ENCODE measurements at places on chromosomes 12 and 14.

DNA sequence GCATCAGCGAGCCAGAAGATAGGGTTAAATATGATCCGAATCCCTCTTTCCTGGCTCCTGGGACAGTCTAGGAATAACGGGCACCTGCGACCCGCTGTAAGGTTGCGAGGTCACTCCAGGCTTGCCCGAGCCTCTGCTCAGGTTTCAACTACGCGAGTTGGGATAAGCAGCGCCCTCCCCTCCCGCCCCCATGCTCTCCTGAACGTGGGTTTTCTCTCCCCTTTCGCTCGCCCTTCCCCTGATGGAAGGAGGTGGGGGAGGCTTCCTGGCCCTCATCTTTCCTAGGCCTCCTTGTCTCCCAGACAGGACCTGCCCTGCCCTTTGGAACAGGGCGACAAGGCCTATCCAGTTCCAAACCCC, 753 bp upstream of the ATP5MC2 start:
- no peak for DNase-seq

DNA sequence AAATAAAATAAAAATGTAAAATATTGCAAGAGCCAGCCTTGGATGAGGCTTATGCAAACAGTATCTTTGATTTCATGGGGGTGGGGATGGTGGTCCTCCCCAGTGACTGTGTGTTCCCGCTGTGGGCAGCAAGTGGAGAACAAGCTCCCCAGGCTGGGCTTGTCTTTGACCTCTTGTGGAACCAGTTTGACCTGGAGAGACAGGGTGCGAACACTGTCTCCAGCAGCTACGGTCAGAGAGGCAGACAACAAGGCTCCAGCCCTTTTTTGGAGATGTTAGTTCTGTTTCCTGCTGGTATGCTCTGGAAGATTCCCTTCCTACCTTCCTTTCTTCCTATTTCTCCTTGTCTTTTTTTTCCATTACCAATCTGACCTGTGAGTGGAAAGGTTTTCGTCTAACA, 21.8 kb upstream of the WSCD2 start:
- DNase-seq = no peak

- DNase-seq = no peak
Observed at GRCh38 chr14:97266653-97267052, 469.5 kb downstream of the VRK1 start.

DNA sequence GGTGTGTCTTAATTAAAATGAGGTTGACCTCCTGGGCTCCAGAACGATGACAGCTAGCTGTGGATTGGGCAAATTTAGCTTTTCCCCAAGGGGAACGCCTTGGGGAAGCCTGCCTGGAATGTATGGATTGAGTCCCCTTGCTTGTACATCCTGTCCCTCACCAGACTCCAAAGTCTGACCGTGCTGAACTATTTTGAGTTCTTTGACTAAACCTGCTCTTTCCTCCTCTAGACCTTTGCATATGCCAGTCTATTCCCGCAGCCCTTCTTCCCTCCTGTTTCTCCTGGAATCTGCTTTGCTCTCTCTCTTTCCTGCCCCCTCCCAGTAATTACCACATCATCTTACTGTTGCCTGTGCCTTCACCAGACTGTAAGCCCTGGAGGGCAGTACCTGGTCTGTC, 11.5 kb upstream of the KDM2B start:
- DNase-seq = no peak

DNA sequence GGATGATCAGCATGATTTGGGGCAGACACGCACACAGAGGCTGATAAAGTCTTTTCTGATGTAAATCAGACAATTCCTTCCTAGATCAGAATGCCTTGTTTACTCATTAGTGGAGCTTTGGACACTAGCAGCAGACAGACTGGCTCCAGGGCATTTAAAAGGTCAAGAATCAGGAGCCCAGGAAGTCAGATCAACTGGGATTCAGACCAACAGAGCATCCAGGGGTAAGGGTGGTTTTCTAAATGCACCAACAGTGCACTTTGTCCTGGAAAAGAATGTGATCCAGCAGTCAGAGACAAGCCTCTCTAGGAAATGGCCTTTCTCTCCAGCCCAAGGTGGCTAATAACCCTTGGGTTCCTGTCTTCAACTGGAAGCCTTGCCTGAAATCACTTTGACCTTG, 405.3 kb downstream of the MED13L start:
- DNase-seq = no peak

DNA sequence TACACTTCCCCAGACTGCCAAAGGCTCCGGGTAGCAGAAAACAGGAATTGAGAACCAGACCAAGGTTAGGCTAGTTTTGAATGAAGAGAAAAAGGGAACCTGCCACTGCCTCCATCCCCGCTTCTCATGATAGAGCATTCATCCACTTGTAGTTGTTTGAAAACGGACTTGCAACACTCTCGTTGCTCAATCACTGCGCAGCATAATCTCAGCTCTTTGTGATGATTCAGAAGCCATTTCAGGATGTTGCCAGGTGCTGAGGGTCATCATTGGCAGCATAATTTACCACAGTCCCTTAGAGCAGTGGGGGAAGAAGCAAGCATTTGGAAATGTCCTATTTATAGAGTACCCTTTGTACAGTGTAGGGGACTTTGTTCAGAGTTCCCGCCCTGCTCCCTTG, 25.6 kb downstream of the KCNK13 start:
- DNase-seq = no peak

- no peak for DNase-seq
Observed at GRCh38 chr14:64910847-64911495, 3.3 kb upstream of the CHURC1 start.

- no peak for DNase-seq
Observed at GRCh38 chr12:79378496-79378895, 312.3 kb downstream of the PAWR start.

GRCh38 chr12:51669271-51669670, 78.2 kb downstream of the SCN8A start:
- no peak for DNase-seq

DNA sequence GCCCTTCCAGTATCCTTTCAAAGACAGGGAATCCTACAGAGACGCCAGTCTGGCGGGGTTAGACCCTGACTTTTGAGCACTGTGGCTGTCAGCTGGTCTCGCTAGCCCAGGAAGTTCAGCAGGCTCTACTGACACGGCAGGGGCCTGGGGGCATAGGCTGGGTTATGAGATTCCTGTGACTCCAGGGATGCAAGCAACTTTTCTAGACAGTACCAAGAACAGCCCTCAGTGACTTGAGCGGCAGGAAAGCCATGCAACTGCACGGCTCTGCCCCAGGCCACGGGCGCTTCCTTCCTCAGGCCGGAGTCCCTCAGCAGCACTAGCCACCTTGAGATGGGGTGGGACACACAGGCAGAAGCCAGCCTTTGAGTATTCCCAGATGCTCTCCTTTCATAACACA, 5.1 kb upstream of the SIVA1 start:
- DNase-seq = no peak

DNA sequence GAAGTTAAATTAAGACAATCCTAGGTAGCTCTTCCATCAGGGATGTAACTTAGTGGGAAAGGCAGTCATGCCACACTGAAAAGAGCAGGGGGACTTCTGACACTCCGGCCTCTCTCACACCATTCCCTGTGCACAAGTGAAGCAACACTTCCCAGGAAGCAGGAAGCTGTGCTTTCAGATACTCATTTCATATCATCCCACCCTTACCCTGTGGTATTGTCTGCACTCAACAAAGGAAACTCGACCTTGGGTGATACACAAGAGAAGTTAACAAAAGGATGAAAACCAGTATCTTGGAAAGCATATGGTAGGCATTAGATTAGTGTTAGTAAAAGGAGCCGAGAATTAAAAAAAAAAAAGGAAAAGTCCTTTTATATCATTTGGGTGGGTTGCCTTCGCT, 61.3 kb upstream of the MDM1 start:
- no peak for DNase-seq

DNA sequence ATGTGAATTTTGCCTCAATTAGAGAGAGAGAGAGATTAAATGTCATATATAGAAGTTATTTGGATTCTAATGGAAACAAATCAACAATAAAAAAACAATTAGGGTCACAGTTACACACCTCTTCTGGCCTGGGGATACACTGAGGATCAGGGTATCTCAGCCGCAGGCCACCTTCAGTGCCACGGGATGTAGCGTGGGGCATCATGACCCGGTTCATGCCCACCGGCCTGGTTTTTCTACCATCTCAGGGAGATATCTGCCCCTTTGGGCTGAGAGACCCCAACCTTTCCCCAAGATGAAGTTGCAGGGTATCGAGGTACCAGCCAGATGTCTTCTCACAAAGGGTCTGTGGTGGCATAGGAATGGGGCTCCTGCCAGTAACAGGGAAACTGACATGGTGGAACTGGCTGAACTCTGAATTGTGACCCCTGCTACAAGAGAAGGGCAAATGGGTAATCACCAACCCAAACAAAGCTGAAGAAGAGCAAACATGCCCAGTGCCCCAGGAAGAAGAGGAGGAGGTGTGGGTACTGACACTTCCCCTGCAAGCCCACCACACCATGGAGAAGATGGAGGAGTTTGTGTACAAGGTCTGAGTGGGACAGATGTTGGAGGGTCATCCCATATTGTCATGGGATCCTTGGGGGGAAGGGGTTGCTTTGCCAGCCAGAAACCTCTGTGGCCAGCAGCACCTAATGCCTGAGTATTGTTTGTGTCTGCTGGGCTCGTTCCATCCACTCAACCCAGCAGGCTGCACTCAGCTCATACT, 19.5 kb downstream of the SERPINA3 start:
- no peak for DNase-seq

DNA sequence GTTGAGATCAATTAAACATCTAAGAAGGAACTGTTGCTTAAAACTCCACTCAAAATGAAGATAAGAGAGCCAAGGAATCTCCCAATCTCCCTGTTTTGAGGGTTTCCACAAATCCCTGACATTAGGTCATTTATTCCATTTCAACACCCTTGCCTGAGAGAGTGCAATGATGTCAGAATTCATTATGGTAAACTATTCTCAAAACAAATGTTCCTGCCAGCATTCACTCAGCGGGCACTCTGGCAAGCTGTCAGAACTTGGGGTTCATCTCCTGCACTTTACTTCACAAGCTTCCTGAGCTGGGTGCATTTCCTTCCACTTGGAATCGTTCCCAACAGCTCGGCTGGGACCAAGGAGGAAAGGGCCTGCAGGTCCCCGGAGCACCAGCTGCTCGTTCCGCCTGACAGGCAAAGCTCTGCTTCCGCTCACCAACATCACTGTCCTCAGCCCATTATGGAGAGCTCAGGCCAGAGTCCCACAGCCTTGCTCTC, 117.8 kb downstream of the TTC7B start:
- no peak for DNase-seq

- DNase-seq = no peak
Observed at GRCh38 chr12:10753059-10753458, 29.9 kb upstream of the YBX3 start.

GRCh38 chr14:73241481-73242165, 4.3 kb downstream of the PAPLN start:
- DNase-seq = no peak

GRCh38 chr12:13442457-13442856, 245.9 kb downstream of the EMP1 start:
- no peak for DNase-seq

DNA sequence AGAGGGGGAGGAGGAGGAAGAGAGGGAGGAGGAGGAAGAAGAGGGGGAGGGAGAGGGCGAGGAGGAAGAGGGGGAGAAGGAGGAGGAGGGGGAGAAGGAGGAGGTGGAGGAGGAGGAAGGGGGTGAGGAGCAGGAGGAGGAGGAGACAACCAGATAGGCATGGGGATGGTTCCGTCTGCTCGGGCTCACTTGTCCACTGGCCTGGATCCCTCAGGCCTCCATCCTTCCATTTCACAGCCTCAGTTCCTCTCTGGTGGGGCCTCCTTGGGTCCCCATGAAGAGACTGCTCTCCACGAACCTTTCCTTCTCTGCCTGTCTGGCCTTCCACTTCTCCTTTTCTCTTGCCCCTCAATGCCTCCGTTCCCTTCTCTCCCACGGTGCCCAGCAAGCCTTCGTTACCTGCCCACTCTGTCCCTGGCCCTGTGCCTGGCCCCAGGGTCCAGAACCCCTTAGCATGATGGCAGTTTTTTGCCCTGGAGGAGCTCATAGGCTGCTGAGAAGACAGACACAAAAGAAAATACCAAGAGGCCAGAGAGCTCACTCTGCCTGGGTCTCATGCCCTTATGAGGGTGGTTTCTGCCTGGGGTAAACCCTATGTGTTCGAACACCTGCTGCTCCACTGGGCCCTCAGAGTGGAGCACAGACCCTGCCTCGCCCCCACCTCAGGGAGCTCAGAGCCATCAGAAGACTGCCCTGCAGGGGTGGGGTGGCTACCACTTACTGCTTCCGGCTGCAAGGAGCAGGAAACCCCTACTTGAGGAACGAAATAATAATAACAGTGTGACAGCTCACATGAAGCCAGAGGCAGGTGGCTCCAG, 11.7 kb upstream of the CACNA2D4 start:
- no peak for DNase-seq

DNA sequence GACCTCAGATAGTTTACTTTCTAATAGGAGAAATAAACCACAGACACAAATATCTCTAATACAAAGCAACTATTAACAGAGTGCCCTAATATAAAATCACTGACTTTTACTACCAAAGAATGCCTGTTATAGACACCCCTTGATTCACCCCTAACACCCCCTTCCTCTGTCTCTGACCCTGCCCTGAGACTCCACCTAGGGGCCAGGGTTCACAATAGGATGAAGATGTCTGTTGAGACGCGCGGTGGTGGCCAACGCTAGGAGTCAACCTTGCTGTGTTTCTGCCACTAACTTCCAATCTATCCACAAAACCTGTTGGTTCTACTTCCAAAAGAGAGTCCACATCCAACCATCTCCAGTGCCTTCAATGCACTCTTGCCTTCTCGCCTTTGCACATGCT, 10.9 kb upstream of the TC2N start:
- DNase-seq = no peak

DNA sequence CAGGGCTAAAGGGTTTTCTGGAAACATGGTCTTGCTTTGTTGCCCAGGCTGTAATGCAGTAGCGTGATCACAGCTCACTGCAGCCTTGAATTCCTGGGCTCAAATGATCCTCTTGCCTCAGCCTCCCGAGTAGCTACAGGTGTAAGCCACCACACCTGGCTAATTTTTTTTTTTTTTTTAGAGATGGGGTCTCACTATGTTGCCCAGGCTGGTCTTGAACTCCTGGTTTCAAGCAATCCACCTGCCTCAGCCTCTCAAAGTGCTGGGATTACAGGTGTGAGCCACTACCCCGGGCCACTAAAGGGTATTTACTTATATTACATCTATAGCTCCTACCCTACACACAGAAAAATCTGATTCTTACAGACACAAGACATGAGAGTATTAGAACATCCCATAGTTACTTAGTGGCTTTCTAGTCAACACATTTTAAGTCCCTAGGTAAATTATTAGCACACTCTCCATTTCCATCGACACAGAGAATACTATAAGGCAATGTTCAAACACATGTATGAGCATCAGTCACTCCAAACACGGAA, 6.2 kb upstream of the DCAF11 start:
- DNase-seq = no peak

GRCh38 chr12:75205558-75205957, 4.1 kb downstream of the KCNC2 start:
- DNase-seq = no peak

DNA sequence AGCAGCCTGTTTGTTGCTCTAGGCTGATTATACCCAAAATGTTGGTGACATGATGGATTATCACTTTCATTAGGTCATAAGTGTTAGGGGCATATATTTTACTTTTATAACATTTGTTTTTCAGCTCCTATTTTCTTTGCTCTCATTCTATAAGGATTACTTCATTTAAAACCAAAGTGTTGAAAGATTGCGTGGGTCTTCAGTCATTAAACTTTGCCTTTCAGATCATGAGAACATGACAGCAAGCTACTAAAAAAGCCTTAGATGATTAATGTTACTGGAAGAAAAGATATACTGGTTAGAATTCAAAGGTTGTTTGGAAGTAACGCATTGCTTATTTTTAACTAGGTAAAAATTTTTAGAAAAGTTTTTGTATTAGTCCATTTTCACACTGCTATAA, 156.8 kb downstream of the ERC1 start:
- no peak for DNase-seq
